Substantia nigra (tissue), 51 donors: ENCODE measurements at places on chromosomes 2 and 18.

- DNase-seq, result no peak
Measured at GRCh38 chr2:75033516-75033915, 75.1 kb downstream of the POLE4 start.

DNA sequence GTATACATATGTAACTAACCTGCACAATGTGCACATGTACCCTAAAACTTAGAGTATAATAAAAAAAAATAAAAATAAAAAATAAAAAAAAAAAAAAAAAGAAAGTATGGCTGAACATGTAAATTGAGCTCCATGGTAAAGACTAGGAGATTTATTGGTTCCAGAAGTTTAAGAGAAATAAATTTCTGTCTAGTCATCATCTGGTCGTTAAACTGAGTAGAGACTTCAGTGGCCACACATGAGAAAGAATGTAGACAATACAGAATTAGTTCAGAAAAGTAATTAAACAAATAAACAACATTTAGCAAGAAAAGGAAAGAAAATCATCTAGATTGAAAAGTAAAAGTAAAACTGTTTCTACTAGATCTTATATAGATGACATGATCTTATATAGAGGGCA, 12.4 kb upstream of the KCNE4 start:
- no peak for DNase-seq

GRCh38 chr2:66127061-66127460, 307.9 kb upstream of the MEIS1 start:
- DNase-seq, result no peak

- DNase-seq, result no peak
Measured at GRCh38 chr2:63500398-63500797, 87.9 kb downstream of the WDPCP start.

DNA sequence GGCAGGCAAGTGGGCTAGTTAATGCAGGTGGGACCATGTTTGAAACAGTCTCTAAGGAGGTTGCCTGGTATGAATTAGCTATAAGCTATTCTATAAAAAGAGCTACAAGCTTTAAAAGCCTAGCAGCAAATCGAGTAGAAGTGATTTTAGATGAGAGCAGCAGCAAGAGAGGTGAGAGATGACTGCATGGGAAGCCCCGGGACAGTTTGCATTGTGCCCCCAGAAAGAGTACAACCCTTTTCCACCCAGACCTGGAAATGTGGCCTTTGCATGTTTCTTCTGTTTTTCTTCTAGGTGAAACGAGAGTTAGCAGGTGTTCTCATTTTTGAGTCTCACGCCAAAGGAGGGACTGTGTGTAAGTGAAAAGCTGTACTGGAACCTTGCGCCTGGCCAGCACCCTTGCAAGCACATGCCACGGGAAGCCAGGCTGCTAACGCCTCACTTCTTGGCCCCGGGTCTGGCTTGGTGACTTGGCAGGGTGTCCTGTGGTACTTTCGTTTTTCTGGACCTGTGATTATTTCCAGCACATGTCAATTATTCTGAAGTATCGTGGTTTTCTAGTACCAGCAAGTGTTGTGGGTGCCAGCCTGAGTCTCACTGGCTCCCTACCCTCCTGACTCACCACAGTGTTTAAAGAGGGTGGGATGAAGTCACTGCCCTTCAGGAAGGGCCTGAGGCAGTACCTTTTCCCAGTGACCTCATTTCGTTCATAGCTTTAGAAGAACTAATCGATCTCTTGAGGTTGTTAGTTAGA, 90.3 kb upstream of the MAP3K20 start:
- no peak for DNase-seq

DNA sequence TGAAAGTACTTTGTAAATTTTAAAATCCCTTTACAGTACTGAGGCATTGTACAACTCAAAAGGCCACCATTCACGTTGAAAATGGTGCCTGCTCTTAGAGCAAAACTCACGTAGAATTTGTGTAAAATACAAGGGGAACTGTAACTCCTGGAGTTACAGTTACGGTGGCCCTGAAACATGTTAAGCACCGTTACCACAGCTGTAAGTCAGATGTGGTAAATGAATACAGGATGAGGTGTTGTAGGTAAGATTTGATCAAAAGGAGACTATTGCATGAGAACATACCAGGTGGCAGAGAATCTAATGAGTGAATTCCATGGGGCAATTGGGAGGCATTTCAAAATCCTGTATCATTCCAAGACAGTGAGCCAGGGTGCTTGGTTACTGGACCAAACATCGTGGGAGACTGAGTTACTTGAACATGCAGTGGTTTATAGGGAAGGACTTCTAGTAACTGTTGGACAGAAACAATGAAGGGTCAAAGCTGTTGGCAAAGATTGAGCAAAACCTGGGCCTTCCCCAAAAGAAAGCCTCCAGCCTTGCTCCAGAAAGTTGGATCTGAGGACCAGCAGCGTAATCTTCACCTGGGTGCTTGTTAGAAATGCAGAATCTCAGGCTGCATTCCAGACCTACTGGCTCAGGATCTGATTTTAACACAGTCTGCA, 535.8 kb upstream of the POU3F3 start:
- no peak for DNase-seq

DNA sequence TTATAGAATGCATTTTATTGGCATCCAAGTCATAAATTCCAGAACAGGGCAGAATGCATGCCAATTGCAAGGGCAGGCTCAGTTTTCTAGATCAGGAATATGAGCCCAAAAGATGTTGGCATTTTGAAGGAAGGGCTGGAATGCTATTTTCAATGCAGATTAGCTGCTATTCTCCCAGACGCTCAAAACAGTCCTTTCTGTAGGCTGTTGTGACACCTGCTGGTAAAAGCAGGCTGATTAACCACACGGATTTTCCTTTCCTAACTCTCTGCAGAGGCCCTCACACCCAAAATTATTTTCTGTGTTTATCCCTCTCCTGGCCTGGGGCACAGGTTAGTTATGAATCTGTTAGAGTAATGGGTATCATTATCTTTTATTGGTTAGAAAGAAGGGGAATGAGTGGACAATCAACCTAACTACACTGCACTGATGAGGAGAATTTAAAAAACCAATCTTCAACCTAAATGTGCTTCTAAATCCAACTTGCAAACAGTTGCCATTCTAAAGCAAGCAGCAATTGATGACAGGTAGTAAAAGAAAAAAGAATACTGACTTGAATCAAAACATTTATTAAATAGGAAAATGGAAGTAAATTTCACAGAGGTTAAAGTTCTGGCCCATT, 94.0 kb downstream of the PLA2R1 start:
- DNase-seq, result no peak
